Activated T-helper 1 cell treated with anti-CD3 and anti-CD28 coated beads, Interleukin-12 subunit alpha, Interleukin-12 subunit beta, Interleukin-2, Interleukin-4 antibody, amounts not matched to agents 30 ng/mL and 10 ng/mL and 1 ng/mL, durations not matched to agents 14 hours and 24 hours and 36 hours (primary cell): ENCODE measurements at places on chromosomes 1 and 21. TPM values are rescaled to one million over a fixed set of nuclear protein-coding genes. Genes with fewer than 3 reads are reported as not detected.

GRCh38 chr1:33092438-33092837 lies 11.5 kb downstream of the AZIN2 start:
- no peaks in the 10 kb centered on the region for H3K27me3 ChIP-seq
- H3K4me1 ChIP-seq, result peaks cover 52% of the 10 kb centered on the region
- no peak overlapping the region for H3K27ac ChIP-seq
- DNase-seq, result no peak
- H3K36me3 ChIP-seq, result peaks cover 1% of the 10 kb centered on the region

DNA sequence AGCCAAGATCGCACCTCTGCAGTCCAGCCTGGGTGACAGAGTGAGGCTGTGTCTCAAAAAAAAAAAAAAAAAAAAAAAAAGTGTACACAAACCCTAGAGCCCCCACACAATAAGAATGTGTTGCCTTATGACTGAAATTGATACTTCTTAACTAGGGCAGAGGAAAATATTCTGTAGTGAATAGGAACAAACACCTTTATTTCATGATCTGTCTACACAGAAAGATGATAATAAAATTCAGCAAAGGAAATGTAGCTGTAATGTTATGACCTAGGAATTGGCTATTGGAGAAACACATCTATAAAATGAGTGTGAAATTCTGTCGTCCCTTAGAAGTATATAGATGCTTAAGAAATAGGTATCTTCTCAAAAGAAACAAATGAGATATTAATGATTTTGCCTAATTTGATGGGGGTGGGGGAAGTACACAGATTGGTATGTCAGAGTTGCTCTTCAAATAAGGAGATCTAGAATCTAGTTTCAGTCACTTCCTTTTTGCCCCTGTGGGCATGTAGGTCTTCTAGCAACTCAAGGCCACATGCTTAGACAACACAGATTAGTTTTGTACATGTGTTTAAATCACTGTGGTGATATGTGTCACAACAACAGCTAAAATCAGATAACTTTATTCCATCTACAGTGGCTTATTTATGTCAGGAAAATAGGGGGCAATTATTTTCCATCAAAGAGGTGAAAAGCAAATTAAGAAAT lies 10.7 kb upstream of the GPR25 start:
- DNase-seq, result no peak
- H3K36me3 ChIP-seq, result no peaks in the 10 kb centered on the region
- peaks cover 20% of the 10 kb centered on the region for H3K27me3 ChIP-seq

- no peak overlapping the region for H3K27ac ChIP-seq
- H3K36me3 ChIP-seq, result peaks cover 6% of the 10 kb centered on the region
- H3K27me3 ChIP-seq, result no peaks in the 10 kb centered on the region
Measured at GRCh38 chr1:235424092-235424491, 56.9 kb downstream of the TBCE start.

DNA sequence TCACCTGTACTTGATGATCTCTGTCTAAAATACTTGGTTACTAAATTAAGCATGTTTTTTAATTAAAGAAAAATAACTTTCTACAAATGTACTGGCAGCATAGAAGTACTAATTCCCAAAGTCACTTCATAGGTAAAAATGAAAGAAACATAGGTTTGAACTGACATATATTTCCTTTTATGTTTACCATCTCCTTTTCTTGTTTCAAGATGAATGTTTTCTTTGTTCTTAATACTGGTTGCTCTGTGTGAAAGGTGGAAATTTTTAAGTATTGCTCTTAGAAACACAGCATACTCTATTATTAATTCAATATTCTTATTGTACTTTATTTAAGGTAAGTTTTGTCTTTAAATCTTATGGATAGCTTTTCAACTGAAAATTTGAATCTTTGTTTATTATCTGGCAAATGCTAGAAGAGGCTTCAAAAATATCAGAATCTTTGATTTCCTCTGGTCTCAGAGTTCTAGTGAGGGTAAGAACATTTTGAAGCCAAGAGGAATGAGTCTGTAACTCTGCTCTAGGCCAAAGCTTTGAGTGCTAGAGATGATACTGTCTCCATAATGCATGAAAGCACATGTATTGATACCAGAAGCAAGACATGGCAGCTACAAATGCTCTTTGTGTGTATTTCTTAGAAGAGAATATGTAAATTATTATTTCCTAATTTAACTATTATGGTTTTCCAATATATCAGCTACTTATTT lies 18.2 kb downstream of the RRP15 start:
- H3K4me3 ChIP-seq, result no peak overlapping the region
- H3K27ac ChIP-seq, result no peak overlapping the region
- no peaks in the 10 kb centered on the region for H3K4me1 ChIP-seq
- H3K36me3 ChIP-seq, result peaks cover 11% of the 10 kb centered on the region
- no peak for DNase-seq

DNA sequence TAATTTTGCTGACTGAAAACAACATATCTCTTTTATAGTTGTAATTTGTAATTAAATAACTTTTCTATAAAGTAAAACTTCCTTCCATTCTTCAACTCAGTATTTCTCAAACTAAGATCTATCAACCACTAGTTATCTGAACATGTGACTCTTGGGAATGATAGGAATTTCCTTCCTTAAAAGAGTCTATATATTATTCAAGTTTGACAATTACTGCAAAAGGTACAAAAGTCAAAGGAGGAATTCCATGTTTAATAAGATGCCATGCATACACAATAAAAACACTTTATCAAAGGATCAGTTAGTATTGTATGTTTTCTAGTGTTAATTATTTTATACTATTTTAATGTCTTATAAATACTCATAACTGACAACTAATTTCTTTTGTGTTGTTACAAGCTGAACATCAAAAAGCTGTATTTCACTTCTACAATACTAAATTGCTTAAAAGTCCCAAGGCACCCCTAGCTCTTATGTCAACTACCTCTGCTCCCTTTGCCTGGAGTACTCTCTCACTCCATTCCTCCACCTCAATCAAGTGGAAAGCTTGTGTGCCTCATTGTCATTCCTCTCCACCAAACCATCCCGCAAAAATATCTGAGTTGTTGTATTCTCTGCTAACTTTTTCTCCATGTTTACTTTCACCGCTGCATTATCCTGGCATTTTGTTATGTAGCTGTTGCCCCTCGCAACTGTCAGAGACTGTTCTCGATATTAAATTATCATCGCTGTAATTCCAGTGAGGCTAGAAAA lies 67.9 kb downstream of the SLC44A5 start:
- H3K36me3 ChIP-seq, result no peaks in the 10 kb centered on the region
- H3K27me3 ChIP-seq, result no peaks in the 10 kb centered on the region
- no peak for DNase-seq
- no peak overlapping the region for H3K4me3 ChIP-seq
- no peaks in the 10 kb centered on the region for H3K4me1 ChIP-seq

DNA sequence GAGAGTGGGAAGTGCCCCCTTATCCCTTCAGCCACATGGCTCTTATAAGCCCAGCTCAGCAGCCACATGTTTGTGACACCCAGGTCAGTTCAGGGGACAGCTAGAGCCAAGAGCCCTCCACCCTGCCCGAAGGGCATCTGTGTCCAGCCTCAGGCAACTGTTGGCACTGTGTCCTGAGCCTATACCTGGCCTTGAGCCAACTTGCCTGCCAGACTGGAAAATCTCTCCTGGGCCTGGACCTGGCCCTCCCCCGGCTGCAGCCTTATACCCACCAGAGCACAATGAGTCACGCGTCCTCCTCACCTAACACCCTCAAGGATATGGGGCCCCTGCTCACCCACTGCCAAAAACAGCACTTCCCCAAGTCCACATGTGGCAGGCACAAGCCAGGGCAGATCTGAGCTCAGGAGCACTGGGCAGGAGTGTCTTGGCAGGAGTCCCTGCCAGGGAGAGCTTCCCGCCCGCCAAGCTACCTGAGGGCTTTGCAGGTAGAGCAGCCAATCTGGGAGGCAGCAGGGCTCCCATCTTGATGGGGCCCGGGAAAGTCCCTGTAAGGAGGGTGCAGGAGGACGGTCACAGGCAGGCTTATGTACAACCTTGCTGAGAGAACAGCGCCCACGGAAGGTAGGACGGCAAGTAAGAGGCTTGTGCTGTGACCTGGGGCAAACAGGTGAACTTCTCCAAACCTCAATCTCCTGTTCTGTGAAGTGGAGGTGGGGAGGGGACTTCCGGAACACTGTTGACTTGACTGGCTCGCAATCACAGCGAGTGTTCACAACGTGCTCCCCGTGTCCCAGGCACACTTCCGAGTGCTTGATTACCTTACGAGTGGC lies 19.8 kb upstream of the HSPG2 start:
- no peaks in the 10 kb centered on the region for H3K36me3 ChIP-seq
- H3K27me3 ChIP-seq, result peaks cover 2% of the 10 kb centered on the region
- peaks cover 25% of the 10 kb centered on the region for H3K4me1 ChIP-seq
- peak overlapping the region; percentile 26 for H3K27ac ChIP-seq

- H3K4me1 ChIP-seq, result no peaks in the 10 kb centered on the region
- peaks cover 48% of the 10 kb centered on the region for H3K27me3 ChIP-seq
- no peak overlapping the region for H3K4me3 ChIP-seq
- H3K36me3 ChIP-seq, result no peaks in the 10 kb centered on the region
- no peak overlapping the region for H3K27ac ChIP-seq
Measured at GRCh38 chr1:143691400-143691891, 280.3 kb downstream of the FAM72C start.

DNA sequence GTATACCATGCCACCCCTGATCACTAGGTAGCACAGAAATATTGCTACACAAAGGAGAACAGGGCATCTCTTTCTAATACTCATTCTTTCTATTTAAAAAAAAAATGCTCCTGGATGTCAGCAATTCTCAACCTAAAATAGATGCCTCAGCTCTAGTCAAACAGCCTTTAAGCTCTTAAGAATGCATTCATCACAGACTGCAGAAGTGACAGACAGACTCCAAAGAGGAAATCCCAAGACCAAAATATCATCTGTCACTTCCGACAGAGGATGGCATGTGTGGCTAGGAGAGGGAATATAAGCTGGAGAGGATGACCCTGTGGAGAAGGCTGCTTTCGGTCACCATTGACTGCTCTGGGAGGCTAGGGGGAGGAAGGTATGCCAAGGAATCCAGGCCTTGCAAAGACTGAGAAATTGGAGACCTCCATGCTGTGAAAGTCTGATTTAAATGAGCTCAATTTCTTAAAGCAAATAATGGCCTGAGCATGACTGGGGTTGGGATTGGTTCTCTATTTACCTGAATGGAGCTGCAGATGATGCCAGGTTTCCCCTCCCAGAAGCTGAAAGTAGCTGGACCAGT lies 277.4 kb downstream of the BRINP2 start:
- DNase-seq, result no peak
- H3K4me1 ChIP-seq, result no peaks in the 10 kb centered on the region
- no peak overlapping the region for H3K4me3 ChIP-seq
- H3K27ac ChIP-seq, result no peak overlapping the region

DNA sequence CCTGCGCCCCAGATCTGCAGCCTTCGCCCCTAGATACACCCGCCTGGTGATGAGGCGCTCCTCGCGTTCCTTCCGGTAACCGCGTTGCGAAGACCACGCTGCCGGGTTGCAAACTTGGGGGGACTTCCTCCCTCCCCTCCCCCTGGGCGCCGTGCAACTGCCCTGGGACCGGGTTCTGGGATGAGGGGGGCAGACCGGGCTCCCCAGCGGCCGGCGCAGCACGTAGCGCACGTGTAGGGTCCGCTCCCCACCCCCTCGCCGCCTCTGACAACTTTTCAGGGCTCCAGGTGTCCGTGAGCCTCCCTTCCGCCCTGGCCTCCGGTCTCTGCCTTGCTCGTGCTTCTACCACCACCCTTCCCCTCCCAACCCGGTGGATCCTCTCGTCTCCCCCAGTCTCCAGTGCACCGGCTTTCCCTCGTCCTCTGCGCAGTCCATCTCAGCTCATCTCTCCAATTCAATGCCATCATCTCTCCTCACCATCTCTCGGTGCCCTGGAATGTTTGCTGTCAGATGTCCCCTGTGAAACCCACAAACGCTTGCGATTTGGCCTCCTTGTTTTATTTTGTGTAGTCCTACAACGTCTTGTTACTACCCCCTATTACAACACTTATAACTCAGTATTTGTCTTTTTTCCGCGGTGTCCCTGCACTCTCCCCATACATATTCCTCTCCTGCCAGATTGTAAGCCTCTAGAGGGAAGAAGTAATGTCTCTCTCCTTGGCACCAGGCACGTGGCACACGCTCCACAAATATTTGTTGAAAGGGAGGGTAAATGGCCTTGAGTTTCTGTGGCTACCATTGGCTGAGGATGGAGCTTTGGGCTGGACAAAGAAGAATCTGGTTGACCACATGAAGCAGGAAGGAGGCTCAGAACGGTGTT lies 782 bp downstream of the PCAT6 start:
- peak overlapping the region; percentile 96 for H3K4me3 ChIP-seq
- DNase-seq, result no peak
- peaks cover 47% of the 10 kb centered on the region for H3K4me1 ChIP-seq
- peak overlapping the region; percentile 96 for H3K27ac ChIP-seq
- H3K36me3 ChIP-seq, result peaks cover 5% of the 10 kb centered on the region
- H3K27me3 ChIP-seq, result peaks cover 14% of the 10 kb centered on the region

DNA sequence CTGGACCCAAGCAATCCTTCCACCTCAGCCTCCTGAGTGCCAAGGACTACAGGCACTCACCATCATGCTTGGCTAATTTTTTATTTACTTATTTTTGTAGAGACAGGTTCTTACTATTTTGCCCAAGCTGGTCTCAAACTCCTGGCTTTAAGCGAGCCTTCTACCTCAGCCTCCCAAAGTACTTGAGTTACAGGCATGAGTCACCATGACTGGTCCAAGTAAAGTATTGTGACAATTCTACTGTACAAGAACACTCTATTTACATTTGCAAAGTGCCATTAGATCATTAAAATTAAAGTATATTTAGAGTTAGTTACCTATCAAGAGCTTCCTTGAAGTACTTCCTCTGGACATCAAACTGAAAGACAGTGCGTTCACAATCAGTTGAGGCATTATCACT lies 44.8 kb downstream of the NRDC start:
- no peak overlapping the region for H3K27ac ChIP-seq
- no peaks in the 10 kb centered on the region for H3K27me3 ChIP-seq
- peaks cover 22% of the 10 kb centered on the region for H3K36me3 ChIP-seq
- DNase-seq, result no peak
- no peaks in the 10 kb centered on the region for H3K4me1 ChIP-seq

- peaks cover 2% of the 10 kb centered on the region for H3K36me3 ChIP-seq
- peaks cover 8% of the 10 kb centered on the region for H3K4me1 ChIP-seq
- H3K27me3 ChIP-seq, result peaks cover 45% of the 10 kb centered on the region
- no peak for DNase-seq
- no peak overlapping the region for H3K4me3 ChIP-seq
Measured at GRCh38 chr1:28129150-28129549, 40.7 kb upstream of the EYA3 start.

- H3K27me3 ChIP-seq, result peaks cover 2% of the 10 kb centered on the region
- DNase-seq, result peak; percentile 36
- peak overlapping the region; percentile 71 for H3K27ac ChIP-seq
Measured at GRCh38 chr1:110916669-110917306, 43.8 kb downstream of the CD53 start.

Gene KRTAP22-1
- not detected in 2 replicates for total RNA-seq

Gene PLEKHA6
- total RNA-seq, result 0.05 and 0.21 TPM in 2 replicates
